ENCODE measurements at places on chromosomes 4 and X. TPM values are rescaled to one million over a fixed set of nuclear protein-coding genes. Genes with fewer than 3 reads are reported as not detected.

DNA sequence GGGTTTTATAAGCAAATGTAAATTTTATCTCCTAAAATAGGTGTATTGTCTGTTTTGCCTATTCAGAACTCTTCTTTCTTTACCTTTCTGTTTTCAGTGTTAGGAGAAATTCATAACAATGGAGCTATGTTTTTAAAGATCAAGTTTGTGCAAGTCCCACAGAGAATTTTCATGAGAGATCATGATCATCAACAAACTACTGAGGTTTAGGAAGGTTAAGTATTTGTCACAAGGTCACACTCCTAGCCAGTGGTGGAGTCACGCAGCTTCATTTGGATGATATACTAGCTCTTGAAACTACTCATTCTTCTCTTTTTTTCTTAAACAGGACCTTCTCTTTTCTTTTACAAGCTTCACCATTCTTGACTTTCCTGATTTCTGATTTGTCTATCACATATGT is 892.6 kb upstream of the FRG1 start:
- no peak for DNase-seq

DNA sequence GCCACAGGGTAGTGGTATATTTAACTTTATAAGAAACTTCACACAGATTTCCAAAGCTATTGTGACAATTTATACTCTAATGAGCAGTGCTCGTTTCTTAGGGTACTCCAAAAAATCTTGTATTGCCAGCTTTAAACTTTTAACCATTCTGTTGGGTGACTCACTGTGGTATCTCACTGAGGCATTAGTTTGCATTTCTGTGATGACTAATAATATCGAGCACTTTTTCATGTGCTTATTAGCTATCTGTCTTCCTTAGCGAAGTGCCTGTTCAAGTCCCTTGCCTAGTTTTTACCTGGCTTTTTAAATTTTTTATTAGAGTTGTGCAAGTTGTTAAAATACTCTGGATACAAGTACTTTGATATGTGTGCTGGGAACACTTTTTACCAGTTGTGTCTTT is 5.5 kb downstream of the PNMA3 start:
- no peak for DNase-seq

DNA sequence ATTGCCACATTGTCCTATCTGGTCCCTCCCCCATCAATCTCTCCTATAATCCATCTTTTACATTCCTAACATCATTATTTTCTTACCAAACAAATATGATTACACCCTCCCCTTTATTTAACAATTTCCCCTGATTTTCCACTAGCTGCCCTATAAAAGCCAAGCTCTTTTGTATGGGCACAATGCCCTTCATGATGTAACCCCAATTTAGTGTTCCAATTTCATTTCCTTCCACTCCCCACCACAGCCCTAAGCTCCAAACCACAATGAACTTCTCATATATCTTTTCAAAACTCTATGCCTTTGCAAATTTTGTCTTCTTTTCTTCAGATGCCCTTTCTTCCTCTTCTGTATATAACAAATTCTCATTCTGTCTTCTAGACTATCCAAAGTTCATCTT is 39.5 kb upstream of the PTPN13 start:
- DNase-seq: no peak

DNA sequence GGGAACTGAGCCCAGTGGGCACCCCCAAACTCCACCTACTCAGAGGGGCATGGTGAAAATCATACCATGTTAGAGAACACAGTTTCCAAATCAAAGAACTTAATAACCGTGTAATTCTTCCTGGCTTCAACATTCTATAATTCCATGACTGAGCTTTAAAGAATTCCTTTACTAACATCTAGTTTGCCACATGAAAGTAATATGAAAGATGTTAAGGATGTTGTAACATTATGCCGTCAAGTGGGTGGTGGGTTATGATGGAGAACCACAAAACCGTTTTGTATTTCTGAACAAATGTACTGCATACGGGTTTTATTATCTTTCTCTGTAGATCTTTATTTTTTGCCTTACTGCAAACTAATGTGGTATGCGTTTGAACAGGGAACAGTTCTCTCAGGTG is 549.0 kb upstream of the MAGEB2 start:
- no peak for DNase-seq

DNA sequence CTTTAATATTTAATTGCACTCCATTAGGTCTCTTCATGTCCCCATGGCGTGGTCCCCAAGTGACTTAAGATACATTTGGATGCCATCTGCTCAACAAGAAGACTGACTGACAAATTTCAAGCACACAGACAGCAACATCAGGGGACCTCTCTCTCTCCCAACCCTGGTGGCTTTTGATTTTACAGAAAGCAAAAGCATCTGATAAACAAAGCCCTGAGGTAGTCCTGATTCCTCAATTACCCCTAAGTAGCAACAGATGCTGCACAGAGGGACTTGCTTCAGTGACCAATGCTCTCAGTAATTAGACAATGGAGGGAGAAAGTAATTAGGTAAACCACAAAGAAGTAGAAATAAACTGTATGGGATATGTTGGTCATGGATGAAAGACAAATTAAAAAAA is 426.4 kb downstream of the INPP4B start:
- DNase-seq: no peak

DNA sequence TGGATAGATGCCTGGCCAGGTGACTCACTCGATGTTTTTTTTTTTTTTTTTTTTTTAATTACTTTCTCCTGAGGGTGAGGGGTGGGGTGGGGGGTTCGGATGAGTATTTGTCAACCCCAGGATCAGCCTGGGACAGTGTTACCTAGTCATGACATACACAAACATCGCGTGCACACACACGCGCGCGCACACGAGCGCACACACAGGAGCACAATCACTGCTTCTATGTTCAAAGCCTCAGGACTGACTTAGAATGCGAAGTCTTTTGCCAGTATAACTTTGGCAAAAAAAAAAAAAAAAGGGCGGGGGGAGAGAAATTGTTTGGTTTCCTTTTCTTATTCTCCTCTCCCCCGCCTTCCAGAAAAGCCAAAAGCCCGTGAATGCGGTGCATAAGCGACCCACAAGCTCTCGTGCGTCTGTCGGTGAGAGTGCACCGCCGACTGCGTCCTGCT is 115.0 kb upstream of the TEX13C start:
- no peak for DNase-seq

DNA sequence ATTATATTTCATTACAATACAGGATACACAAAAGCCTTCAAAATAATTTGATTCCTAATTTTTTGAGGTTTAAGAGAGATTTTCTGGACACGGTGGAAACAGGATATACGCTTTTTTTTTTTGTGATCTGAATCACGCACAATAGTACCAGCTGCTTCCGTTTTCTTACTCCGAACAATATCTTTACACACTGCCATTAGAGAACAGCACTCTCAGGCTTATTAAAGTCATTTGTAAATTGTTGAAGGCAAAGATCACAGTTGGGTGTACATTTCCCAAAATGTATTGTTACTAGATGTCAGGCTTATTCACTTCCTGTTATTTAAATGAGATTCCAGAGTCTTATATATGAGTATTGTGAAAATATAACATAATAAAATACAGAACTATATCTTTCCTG is 71.5 kb downstream of the TMEM47 start:
- DNase-seq: no peak

DNA sequence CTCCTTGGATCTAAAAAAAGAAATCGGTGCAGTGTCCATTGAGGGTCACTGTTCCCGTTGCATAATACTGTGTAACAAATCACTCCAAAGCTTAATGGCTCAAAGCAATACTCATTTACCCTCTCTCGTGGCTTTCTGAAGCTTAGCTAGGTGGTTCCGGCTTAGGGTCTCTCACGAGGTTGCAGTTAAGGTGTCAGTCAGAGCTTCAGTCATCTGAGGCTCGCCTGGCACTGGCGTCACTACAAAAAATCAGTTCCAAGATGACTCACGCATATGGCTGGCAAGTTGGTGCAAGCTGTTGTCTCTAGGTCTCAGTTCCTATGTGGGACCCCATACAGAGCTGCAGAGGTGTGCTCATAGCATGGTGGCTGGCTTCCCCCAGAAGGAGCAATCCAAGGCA is 91.0 kb downstream of the BEND2 start:
- DNase-seq: no peak

The KLF8 gene
- total RNA-seq: 9.8 TPM

The CYTL1 gene
- total RNA-seq: 9.8 TPM

Data from H1 (cell line).